CD8-positive, alpha-beta memory T cell (primary cell): ENCODE measurements at places on chromosomes 16 and 17. TPM values are rescaled to one million over a fixed set of nuclear protein-coding genes. Genes with fewer than 3 reads are reported as not detected.

CD300LF gene
- total RNA-seq, result not detected

MYLK3 gene
- total RNA-seq, result 0.47 TPM

ANKFY1 gene
- total RNA-seq, result 35.2 TPM

DNAAF8 gene
- total RNA-seq, result 0.31 TPM

CDRT15L2 gene
- total RNA-seq, result not detected

LRRC75A gene
- 2.6 TPM for total RNA-seq

DNA sequence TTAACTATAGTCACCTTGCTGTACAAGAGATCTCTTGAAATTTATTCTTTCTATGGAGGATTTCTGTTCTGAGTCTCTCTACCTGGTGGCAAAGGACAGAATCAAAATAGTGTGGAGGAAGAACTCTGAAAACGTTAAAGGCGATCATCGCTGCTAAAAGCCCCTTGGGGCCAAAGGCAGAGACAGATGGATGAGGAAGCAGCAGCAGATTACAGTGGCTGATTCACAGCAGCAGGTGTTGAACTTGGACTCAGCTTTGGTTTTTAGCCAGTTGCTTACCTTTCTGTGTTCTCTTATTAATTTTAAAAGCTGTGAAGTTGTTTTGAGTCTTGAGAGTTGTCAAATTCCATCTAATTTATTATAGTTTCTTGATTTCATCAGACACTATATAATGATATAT is 956.1 kb upstream of the GOT2 start:
- H3K36me3 ChIP-seq, result no peaks in the 10 kb centered on the region
- no peaks in the 10 kb centered on the region for H3K4me1 ChIP-seq
- H3K27me3 ChIP-seq, result no peaks in the 10 kb centered on the region
- no peak for DNase-seq
- H3K27ac ChIP-seq, result no peak overlapping the region

DNA sequence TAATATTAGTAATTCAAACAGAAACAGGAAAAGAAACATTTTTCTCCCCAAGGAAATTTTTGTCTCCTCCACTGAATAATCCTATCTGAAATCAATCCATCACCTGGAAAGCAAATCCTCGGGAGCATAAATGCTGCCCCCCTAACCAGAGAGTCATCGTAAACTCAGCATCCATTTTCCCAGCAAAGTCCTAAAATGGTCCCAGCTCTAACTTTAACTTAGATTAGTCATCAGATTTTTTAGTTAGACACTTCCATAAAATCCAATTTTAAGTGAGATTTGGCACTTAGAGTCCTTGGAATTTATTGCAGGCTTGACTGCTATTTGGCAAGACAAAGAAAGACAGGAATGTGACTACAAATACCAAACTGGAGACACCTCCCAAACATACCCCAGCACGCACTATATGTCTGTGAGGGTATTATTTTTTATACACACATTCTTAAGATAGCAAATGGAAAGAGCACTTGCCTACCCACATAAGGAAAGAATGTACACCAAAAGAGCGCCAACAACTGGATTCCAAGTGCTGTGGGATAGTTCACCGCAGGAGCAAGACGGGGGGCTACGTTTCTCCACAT is 15.4 kb downstream of the SCO1 start:
- no peak overlapping the region for H3K27ac ChIP-seq
- H3K36me3 ChIP-seq, result peaks cover 51% of the 10 kb centered on the region
- no peak overlapping the region for H3K4me3 ChIP-seq

DNA sequence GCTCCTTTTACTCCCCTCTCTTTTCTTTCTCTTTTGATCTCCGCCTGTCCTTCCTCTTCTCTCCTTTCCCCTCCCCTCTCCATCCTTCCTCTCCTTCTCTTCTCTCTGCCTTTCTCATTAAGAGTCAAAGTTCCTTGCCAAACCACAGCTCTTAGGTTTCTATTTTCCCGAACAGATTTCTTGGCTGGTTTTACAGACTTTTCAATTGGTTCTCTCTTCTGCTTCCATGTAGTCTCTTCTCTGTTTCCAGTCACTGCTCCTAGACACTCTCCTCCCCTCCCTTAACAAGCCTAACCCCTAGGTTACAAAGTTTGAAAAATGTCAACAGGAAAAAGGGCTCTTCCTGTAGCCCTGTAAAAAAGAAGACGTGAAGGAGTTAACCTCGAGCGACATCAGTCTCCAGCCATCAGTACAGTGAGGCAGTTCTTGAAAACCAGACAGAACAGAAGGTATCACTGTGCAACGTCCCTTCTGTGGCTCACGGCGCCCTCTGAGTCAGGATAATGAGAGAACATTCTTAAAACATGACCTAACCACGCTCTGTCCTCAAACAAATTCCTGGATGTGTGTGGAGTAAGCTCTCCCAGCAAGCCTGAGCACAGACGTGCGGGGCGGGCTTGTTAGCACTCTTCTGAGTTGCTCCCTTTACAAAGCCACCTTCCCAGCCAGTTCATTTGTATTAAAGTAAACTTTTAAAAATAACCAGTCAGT is 11.6 kb upstream of the MARCHF10 start:
- no peaks in the 10 kb centered on the region for H3K27me3 ChIP-seq
- DNase-seq, result no peak
- H3K4me1 ChIP-seq, result no peaks in the 10 kb centered on the region
- H3K27ac ChIP-seq, result no peak overlapping the region
- H3K4me3 ChIP-seq, result no peak overlapping the region

DNA sequence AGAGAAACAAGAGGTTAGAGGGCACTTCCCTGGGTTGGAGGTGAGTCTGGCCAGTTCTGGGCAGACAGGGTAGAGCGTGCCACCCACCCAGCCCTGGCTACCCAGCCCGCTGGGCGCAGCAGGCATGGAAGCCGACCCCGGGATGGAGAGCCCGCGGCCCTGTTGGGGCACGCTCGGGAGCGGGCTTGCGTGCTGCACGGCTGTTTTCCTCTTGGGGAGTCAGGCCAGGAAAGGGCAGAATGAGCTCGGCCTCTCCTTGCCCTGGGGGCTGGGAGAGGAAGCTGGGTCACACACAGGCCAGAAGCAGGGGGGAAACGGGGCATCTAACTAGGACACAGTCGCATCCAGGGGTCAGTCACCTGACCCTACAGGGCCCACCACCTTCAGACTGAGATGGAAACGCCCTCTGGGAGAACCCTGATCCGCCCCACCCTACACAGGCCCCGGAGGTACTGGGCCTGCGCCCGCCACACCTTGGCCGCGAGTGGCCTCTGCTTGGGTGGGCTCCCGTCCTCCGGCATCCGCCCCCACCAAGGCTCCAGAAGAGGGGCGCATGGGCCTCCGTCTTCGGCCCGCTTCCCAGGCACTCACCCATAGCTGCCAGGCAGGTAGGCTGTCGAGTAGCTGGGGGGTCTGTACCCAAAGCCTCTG is 1.2 kb downstream of the SOX15 start:
- peak overlapping the region; percentile 2 for H3K27ac ChIP-seq
- H3K4me3 ChIP-seq, result no peak overlapping the region
- peaks cover 11% of the 10 kb centered on the region for H3K4me1 ChIP-seq
- H3K27me3 ChIP-seq, result no peaks in the 10 kb centered on the region
- H3K36me3 ChIP-seq, result peaks cover 26% of the 10 kb centered on the region
- no peak for DNase-seq

DNA sequence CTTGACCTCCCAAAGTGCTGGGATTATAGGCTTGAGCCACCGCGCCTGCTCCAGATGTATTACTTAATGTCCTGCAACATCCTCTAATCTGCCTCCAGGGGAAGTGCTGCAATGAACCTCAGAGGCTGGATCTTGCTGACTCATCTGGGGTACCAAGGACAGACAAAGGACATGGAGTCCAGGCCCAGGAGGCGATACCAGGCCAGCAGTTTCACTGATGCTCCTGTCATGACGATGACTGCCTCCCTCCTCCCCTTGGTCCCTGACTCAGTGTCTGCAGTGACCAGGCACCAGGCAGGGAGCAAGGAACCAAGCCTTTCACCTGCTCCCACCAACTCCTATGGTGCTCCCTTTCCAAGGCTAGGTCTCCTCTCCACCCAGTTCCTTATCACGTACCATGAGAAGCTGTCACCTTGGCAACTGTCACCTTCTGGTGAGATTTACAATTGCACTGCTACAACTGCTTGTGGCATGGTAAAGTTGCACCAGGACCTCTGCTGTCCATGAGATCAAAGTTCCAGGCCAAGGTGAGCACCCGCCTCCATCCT is 21.6 kb upstream of the PHOSPHO1 start:
- H3K27me3 ChIP-seq, result no peaks in the 10 kb centered on the region
- H3K27ac ChIP-seq, result no peak overlapping the region
- DNase-seq, result no peak
- no peaks in the 10 kb centered on the region for H3K36me3 ChIP-seq

DNA sequence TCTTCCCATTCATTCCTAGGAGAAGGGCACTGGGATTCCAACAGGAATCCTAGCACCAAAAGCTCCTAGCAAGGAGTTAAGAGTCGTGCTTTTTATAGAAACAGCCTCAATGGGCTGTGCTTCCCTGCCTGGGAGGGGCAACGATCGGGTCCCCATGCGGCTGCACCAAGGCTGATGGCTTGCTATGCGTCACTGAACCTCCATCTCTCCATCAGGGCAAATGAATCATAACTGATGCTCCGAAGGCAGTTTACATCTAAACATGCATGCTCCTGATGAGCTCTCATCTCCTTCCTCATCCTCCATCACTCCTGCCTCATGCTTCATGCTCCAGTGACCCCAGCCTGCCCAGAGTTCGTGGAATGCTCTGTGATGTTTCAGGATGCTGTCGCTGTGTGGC is 270.5 kb downstream of the FOXL1 start:
- H3K27me3 ChIP-seq, result no peaks in the 10 kb centered on the region
- H3K4me3 ChIP-seq, result no peak overlapping the region
- H3K27ac ChIP-seq, result no peak overlapping the region
- DNase-seq, result no peak

DNA sequence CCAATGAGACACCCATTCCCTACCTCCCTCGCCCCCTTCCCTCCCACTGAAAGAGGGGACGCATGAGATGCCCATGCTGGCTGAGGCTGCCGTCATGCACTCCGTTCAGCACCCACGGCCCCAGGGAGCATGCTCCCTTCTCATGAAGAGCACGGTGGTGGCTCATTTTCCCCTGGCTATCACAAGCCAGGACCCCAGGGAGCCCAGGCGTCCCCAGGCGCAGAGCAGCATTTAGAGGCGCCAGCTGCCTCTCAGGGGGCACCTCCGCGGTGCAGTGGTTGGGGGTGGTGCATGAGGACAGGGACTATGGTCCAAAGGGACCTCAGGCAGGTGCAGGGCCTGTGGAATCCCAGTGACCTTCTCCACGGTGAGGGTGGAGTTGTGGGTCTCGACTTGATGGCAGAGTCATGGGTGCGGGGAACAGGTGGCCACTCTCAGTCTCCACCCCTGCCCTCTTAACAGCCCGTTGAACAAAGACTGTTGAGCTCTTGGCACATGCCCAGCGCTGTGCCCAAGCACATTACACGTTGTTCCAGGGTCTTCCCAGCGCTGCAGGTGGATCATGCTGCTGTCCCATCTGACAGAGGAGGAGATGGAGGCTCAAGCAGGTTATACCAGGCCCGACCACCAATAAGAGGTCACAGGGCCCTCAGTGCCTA is 13.6 kb downstream of the KIF19 start:
- H3K27me3 ChIP-seq, result no peaks in the 10 kb centered on the region
- H3K4me1 ChIP-seq, result no peaks in the 10 kb centered on the region
- no peak for DNase-seq

DNA sequence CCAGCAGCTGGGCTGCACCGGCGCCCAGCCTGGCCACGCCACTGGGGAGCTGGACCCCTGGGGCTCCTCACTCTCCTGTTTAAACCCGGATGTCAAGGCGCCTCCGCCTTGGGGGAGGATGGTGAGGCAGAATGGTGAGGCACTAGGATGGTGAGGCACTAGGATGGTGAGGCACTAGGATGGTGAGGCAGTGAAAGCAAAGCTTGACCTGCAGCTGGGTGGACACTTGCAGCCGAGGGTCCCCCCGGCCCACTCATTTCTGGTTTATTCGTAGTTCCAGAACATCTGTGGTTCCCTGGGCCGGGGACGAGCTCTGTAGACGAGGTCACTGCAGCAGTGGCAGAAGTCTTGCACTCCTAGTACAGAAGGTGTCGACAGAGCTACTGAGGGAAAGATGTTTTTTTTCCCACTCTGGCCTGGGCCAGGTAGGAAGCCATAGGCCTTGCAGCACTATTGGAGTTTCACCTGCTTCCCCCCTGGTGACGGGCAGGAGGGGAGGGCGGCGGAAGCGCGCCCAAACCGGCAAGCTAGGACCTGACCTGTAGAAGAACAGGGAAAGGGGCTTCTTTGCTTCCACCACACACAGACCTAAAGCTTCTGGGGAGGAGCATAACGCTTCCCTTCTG is 1.1 kb upstream of the HNF1B start:
- H3K4me1 ChIP-seq, result peaks cover 32% of the 10 kb centered on the region
- H3K27me3 ChIP-seq, result peaks cover 49% of the 10 kb centered on the region
- no peak overlapping the region for H3K27ac ChIP-seq
- DNase-seq, result no peak

DNA sequence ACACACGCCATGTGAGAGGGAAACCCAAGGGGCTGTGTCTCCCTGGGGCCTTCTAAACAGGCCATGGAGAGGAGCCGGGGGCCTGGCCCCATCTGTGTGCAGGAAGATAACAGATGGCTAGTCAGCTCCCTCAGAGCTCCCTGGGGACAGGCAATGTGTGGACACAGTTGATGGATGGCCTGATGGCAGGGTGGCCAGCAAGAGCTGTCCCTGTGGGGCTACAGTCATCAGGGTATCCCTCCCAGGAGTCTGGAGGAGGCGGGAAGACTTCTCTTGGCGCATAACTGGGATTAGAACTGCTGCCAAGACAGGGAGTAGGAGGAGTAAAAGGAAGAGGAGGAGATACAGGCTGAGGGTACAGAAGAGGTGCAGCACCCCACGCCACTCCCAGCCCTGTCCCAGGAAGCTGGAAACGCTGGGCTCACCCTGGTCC is 17.3 kb downstream of the MYO18A start:
- no peak overlapping the region for H3K4me3 ChIP-seq
- no peaks in the 10 kb centered on the region for H3K36me3 ChIP-seq
- H3K4me1 ChIP-seq, result peaks cover 12% of the 10 kb centered on the region
- no peak for DNase-seq
- H3K27ac ChIP-seq, result no peak overlapping the region
